ENCODE measurements at places on chromosomes 2 and 18. TPM values are rescaled to one million over a fixed set of nuclear protein-coding genes. Genes with fewer than 3 reads are reported as not detected.

DNA sequence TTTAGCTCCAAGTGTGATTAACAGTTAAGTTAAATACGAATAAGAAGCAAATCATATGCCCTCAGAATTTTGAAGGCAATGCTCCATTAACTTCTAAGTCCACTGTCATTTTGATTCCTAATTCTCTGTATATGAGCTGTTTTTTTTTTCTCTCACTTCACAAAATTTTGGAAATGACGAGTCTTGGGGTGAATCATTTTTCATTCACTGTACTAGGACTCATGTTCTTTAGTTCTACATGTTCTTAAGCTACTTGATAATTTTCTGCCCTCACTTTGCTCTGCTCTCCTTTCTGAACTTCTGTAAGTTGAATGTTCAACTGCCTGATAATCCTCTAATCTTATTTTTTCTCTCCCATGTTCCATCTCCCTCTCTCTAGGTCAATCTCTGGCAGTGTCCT, 141.0 kb downstream of the THADA start:
- DNase-seq: no peak
- no peaks in the 10 kb centered on the region for H3K36me3 ChIP-seq
- no peak overlapping the region for H3K27ac ChIP-seq
- H3K27me3 ChIP-seq: no peaks in the 10 kb centered on the region

Gene MDH1B
- total RNA-seq: 1.1 TPM

Gene DNAJC5G
- 0.59 TPM for total RNA-seq

Gene TCF4
- 66.3 TPM for total RNA-seq
